ENCODE measurements at places on chromosomes 6 and 20.

GRCh38 chr6:27867051-27867944 is 44.9 kb downstream of the OR2B2 start:
- DNase-seq = peak; percentile 89

DNA sequence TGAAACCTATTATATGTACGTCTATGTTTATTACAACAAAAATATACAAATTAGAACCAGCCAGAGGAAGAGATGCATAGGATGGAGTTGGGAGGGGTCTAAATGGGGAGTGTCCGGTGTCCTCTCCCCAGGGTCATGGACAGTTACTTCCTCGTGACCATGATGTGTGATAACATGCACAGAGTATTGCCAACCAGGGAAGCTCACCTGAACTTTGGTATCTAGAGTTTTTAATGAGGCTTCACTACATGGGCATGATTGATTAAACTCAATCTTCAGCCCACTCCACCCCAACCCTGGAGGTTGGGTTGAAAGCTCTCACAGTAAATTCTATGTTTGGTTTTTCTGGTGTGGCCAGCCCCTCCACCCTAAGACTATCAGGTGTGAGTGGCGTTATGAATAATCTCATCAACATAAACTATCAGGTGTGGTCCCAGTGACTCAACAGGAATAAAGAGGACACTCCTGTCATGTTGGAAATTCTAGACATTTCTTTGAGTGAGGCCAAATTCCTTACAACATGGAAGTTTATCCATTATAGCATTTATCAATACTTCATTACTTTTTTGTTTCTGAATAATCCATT is 36.4 kb upstream of the FKBP1A start:
- no peak for DNase-seq

GRCh38 chr6:16753341-16753740 is 7.9 kb downstream of the ATXN1 start:
- DNase-seq = no peak

- no peak for DNase-seq
Measured at GRCh38 chr20:23305098-23305497, 45.5 kb upstream of the NXT1 start.

GRCh38 chr6:166708460-166708859 is 81.4 kb upstream of the RPS6KA2 start:
- no peak for DNase-seq

- DNase-seq = no peak
Measured at GRCh38 chr6:151247490-151247889, 7.7 kb downstream of the AKAP12 start.

DNA sequence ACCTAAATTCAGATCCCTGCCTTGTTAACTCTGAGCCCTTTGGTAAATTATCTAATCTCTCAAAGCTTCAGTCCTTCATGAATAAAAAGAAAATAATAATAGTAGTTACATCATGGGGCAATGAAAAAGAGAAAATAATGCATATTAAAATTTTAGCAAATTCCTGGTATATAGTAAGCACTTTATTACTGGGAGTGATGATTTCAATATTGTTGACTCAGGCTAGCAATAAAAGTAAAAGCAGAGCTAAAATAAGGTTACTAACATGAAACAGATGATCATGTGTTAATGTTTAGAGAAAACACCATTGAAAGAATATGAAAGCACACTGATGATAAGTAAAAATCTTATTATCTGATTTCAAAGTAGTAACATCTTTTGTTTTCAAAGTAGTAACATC is 13.6 kb downstream of the GINS1 start:
- DNase-seq = no peak

- no peak for DNase-seq
Measured at GRCh38 chr20:35373661-35374060, 38.1 kb downstream of the UQCC1 start.

- DNase-seq = peak; percentile 2
Measured at GRCh38 chr6:168115748-168116437, 36.9 kb upstream of the FRMD1 start.

DNA sequence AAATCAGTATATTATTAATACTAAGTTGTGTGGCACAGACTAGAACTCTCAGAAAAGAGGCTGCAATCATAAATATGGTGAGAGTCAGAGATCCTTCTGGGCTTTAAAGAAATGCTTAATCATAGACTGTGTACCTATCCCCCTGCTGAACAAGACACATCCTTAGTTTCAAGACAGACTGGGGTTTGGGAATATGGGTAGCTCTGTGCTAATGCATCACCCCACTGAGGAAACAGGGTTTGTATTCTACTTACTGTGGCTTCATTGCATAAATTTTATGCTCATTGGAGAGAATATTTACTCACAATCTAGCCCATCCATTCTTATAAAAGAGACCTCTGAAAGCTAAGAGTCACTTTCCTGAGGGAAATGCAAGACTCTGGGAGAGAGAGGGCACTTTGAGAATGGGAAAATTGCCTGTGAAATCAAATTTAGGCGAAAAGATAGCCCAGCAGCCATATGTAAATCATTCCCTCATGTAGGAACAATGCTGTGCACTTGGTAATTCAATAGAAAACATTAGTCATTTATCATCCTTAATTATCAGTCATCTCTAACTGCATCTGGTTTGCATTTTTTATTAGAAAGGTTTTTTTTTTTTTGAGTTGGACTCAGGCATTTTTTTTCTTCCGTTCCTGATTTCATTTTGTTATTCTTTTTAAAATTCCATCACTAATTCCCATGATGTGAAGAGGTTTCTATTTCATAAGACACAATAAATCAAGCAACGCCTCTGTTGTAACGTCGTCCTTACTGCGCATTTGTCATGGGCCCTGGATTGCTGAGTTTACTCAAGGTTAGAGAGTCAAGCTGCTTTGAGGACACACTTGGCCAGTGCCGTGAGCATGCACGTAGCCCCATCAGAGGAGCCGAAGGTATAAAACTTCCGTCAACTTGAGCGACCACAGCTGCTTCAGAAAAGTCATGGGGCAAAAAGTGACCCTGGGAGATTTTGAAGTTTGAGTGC is 91.8 kb downstream of the TRMT11 start:
- DNase-seq = no peak

GRCh38 chr6:1606780-1607515 is 2.8 kb upstream of the FOXC1 start:
- DNase-seq = no peak

DNA sequence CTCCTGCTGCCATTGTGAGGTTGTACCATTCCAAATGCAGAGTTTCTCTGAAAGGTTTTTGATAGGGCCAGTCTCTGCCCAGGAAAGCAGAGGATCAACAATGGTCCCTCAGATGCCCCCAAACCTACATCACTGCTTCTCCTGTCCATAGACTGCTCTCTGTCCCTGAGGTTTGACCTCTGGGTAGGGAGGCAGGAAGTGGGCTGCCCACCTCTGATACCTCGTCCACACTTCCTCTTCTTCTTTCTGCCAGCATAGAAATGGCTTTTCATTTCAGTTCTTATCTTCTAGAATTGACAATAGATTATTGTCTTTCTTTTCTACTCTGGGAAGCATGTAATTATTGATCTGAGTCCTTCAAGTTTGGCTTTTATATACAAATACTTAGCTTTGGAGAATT is 170.6 kb downstream of the TRMT11 start:
- no peak for DNase-seq

GRCh38 chr6:4727671-4728435 is 48.4 kb upstream of the CDYL start:
- no peak for DNase-seq

DNA sequence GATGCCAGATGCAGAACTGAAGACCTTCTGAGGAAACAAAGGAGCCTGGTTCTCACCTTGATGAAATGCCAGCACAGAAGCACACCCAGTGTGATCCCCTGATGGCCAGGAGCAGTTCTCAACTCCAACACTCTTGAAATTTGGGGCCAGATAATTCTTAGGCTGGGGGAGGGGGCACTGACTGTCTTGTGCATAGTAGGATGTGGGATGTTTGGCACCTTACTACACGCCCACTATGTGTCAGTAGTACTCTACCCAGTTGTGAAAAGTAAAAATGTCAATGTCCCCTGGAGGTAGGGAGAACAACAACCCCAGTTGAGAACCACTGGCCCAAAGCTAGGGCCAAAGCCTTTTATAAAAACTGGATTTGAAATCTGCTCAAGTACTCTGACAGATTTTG is 398.3 kb upstream of the ARID1B start:
- no peak for DNase-seq

GRCh38 chr6:35085359-35086281 is 55.5 kb downstream of the TCP11 start:
- no peak for DNase-seq

DNA sequence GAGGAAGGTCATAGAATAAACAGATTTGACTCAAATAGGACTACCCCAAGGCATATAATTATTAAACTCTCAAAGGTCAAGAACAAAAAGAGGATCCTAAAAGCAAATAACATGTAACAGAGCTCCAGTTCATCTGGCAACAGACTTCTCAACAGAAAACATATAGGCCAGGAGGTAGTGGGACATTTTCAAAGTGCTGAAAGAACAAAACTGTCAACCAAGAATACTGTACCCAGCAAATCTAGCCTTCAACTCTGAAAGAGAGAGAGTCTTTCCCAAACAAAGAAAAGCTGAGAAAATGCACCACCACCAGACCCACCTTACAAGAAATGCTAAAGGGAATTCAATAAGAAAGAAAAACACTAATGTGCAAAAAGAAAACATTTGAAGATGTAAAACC is 11.9 kb downstream of the NQO2 start:
- no peak for DNase-seq

DNA sequence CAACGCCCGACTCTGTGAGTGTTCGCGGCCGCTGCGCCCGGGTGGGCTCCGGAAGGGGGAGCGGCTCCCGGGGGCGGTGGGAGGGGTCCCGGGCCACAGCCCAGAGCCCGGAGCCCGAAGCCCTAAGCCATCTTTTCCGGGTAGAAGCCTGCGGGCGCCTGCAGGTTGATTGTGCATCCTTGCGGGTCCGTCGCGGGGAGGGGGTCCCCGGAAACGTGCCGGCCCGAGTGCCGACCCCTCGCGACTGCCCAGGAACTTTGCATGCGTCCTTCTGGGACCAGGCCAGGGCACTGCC is 413 bp downstream of the PTPRA start:
- DNase-seq = peak; percentile 66

- DNase-seq = no peak
Measured at GRCh38 chr20:1282966-1283365, 16.9 kb downstream of the SNPH start.

DNA sequence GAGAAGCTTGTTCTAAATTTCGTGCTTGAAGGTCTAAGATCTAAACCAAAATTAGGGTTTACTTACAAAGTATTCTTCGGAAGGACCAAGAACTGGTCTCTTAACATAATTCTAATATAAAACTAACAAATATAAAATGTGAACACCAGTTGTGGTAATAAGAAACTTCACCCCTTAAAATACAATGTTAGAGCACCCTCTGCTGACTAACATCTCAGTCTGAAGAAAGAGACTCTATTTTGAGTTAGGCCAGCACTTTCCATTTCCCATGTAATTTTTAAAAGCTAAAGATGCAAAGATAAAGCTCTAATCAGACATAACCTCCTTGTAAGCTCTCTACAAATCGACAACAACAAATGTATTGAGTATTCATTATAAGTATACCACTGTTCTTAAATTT is 24.6 kb downstream of the ATG5 start:
- DNase-seq = no peak

GRCh38 chr6:83461438-83461837 is 30.6 kb upstream of the ME1 start:
- DNase-seq = no peak

DNA sequence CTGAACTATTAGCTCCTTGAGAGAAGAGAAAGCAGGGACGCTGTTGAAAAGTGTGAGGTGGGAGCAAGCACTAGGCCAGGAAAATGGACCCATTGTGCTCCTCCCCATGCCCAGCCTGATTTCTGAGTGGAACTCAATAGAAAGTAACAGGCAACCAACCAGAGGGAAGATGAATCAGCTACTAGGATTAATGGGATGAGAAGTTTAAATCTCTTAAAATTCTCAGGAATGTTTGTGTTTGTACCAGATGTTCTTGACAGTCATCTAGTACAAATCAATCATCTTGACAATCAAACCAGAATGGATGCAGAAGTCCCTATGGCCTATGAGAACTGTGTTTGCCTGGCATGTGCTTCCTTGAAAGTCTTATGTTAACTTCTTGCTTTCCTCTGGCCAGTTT is 48.9 kb downstream of the HDDC2 start:
- DNase-seq = no peak

- DNase-seq = no peak
Measured at GRCh38 chr6:104428184-104428583, 431.5 kb downstream of the HACE1 start.

DNA sequence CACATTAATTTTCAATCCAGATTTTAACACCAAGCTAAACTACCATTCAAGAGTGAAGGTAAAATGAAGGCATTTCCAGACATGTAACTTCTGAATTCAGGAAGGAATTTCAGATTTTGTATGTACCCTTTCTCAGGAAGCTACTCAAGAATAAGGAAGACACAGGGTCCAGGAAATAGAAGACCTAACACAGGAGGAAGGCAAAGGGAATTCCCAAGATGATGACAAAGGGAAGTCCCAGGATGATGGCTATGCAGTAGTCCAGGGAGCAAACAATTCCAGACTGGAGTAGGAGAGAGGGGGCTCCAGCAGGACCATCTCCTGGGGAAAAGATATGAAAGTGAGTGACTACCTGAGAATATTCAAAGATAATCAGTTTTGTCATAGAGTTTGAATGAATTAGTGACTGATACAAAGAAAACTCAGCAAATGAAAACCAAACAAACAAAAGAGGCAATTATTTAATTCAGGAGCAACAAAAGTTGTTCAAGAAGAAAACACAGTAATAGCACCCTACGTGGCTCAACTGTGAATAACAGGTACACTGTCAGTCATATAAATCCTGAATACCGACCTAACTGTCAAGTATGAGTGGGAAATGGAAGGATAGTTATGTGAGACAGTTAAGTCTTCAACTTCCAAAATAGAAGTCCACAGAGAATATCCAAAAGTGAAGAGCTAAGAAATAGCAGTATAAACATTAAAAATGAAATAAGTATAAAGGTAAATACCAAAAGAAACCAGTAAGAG is 4.0 kb downstream of the RNF24 start:
- no peak for DNase-seq

- no peak for DNase-seq
Measured at GRCh38 chr6:74268815-74269599, 573.0 kb downstream of the CD109 start.

- no peak for DNase-seq
Measured at GRCh38 chr6:156311291-156311690, 465.9 kb upstream of the ARID1B start.

- DNase-seq = no peak
Measured at GRCh38 chr6:119330520-119331113, 18.9 kb downstream of the MAN1A1 start.

- DNase-seq = no peak
Measured at GRCh38 chr6:329888-330691, 37.8 kb downstream of the DUSP22 start.

- DNase-seq = peak; percentile 88
Measured at GRCh38 chr6:27864906-27865849, 47.0 kb downstream of the OR2B2 start.

- no peak for DNase-seq
Measured at GRCh38 chr6:165985806-165986299, 181.8 kb downstream of the TBXT start.

GRCh38 chr6:28922821-28923317 is 916 bp downstream of the TRIM27 start:
- peak; percentile 47 for DNase-seq

Data from CD4-positive, alpha-beta T cell treated with Interleukin-4 for 1 hour (primary cell).